ENCODE measurements at places on chromosomes 12 and 14. TPM values are rescaled to one million over a fixed set of nuclear protein-coding genes. Genes with fewer than 3 reads are reported as not detected.

- no peak for DNase-seq
Observed at GRCh38 chr12:46390881-46391280, 18.3 kb upstream of the SLC38A2 start.

DNA sequence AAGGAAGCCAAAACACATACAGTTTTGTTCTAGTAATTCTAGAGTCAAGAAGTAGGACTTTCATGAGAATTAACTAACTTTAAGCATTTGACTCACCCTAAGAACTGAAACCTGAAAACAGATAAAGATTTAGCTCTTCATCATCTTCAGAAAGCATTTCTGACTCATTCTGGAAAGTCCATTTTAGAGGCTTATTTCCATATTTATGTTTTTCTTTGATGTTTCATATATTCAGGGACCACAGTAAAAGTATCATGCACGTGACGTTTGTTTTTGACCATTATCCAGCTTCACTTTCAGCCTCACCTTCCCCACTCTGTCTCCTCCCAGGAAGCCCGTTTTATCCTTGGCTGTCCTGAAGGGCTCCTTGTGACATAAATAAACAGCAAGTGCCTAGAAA is 79.2 kb downstream of the MDGA2 start:
- DNase-seq = no peak

GRCh38 chr12:4287325-4288211 is 14.0 kb downstream of the CCND2 start:
- no peak for DNase-seq

- no peak for DNase-seq
Observed at GRCh38 chr12:59768031-59768430, 172.2 kb downstream of the SLC16A7 start.

DNA sequence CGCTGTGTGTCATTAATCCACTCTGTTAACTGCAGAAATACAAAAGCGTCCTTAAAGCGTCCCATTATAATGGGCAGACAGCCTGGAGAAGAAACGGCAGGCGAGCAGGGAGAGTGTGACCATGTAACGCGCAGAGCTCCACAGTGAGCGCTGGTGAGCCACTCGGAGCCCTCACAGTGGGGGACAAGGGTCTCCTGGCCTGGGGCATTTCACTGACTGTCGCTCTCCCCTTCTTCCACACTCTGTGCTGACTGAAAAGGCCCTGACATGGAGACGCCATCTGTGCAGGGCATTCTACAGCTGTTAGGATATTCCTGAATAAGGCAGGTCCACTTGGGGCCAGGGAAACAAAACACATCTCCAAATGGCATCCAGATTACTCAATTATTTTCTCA is 24.2 kb downstream of the CCDC92 start:
- no peak for DNase-seq

DNA sequence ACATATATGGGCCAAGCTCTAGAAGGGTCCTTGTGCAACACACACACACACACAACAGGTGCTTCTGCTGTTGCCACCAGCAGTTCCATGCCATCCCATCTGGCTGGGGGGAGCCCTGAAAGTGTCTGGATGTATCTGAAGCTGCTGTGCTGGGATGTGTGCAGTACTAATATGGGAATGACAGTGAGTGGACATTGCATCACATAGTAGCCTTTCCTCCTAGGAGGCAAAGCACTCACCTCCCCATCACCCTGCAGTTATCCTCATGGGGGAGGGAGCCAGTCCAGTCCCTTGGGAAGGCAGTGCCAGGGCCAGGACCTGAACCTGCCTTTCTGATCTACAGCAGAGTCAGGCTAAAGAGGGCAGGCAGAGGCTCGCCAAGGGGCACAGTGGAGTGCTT is 208.9 kb downstream of the CACNA1C start:
- no peak for DNase-seq

- DNase-seq = no peak
Observed at GRCh38 chr14:98984719-98985041, 287.3 kb downstream of the BCL11B start.

- DNase-seq = no peak
Observed at GRCh38 chr12:30719060-30719459, 23.4 kb upstream of the IPO8 start.

DNA sequence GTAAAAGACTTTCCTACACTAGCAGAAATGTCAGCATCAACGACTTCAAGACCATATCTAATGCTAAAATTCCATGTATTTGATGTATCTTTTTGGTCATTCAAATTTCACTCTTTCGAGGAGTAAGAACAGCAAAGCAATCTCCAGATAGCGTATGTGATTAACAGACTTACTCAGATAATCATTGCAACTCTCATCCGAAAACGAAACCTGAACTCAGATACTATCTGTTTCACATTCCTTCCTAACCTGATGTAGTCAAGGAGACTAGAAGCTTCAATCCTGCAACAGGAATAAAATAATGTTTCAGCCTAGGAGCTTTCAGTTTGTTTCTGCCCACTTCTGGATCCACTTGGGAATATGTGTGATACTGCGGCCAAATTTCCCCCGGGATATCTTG is 286.3 kb downstream of the NUAK1 start:
- no peak for DNase-seq

GRCh38 chr12:57044889-57045288 is 5.0 kb downstream of the MYO1A start:
- no peak for DNase-seq

DNA sequence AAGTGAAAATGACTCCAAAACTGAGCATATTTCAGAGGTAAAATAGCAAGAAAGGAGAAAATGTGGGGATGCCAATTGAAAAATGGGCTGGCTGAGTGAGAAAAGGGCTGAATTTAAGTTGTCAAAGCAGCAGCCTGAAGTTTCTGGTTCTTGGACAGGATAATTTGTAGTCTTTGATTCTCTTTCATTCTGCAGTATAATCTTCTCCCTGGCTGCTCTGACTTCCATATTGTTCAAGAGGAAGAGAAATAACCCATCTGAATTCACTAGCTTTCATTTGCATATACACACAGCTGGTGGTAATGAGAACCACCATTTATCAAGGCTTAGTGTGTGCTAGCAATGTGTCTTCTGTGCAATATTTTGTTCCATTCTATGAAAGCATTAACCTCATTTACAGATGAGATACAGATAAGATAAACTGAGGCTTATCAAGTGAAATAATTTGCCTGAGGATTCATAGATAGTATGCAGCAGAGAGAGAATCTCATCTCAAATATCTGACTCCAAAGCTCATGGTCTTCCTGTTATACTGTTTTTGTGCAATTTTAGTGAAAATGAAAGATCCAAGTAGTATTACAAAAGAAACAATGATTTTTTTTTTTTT is 184.2 kb downstream of the TMTC2 start:
- no peak for DNase-seq

GRCh38 chr12:110280392-110280778 is 662 bp upstream of the ATP2A2 start:
- DNase-seq = peak; percentile 77

GLT1D1 gene
- total RNA-seq = 0.95 TPM

DTX1 gene
- total RNA-seq = 8.0 TPM

PMCH gene
- not detected for total RNA-seq

VRTN gene
- not detected for total RNA-seq

MYH6 gene
- not detected for total RNA-seq

EFS gene
- 10.4 TPM for total RNA-seq
